ENCODE measurements at places on chromosomes 11 and 22. TPM values are rescaled to one million over a fixed set of nuclear protein-coding genes. Genes with fewer than 3 reads are reported as not detected.

NPAS4 gene
- not detected for total RNA-seq

IL17REL gene
- not detected for total RNA-seq

SCUBE2 gene
- total RNA-seq, result 29.2 TPM

- DNase-seq, result no peak
These were observed 9.1 kb downstream of the MICAL2 start for GRCh38 chr11:12119502-12119901.

DNA sequence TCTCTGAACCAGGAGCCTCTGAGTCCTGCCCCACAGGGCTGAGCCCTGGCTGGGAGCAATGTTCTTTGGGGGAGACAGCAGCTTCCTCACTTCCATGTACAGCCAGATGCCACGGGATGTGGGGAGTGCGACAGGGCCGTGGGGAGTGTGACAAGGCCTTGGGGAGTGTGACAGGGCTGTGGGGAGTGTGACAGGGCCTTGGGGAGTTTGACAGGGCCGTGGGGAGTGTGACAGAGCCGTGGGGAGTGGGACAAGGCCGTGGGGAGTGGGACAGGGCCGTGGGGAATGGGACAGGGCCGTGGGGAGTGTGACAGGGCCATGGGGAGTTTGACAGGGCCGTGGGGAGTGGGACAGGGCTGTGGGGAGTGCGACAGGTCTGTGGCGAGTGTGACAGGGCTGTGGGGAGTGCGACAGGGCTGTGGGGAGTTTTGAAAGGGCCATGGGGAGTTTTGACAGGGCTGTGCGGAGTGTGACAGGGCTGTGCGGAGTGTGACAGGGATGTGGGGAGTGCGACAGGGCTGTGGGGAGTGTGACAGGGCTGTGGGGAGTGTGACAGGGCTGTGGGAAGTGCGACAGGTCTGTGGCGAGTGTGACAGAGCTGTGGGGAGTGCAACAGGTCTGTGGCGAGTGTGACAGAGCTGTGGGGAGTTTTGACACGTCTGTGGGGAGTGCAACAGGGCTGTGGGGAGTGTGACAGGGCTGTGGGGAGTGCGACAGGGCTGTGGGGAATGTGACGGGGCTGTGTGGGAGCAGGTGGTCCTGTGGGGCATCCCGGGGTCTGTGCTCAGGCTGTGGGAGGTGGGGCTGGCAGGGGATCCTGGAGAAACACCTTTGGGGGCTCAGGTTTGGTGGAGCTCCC is 6.6 kb upstream of the KRTAP5-6 start:
- DNase-seq, result peak; percentile 41
